Mucosa of gallbladder (tissue), 1 donor: ENCODE measurements at places on chromosomes 7 and 10.

GRCh38 chr7:46669028-46669427 is 748.0 kb upstream of the IGFBP3 start:
- no peak for DNase-seq

GRCh38 chr7:155846936-155847335 is 34.7 kb upstream of the SHH start:
- DNase-seq = no peak

DNA sequence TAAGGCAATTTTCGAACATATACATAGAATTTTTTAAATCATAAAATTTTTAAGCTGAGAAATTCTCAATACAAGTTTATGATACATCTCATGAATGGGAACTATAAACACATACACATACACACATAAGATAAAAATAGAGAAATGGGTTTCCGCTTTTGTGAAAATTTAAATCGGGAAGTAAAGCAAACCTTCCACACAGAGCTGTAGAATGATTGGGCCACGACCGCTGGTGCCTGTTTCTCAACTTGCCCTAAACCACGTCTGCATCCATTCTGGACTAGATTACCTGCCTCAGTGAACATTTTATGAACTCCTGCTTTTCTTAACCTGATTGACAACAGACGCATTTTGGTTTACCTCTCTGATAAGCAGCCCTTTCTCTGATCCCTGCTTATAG is 264.4 kb downstream of the SKAP2 start:
- DNase-seq = no peak

DNA sequence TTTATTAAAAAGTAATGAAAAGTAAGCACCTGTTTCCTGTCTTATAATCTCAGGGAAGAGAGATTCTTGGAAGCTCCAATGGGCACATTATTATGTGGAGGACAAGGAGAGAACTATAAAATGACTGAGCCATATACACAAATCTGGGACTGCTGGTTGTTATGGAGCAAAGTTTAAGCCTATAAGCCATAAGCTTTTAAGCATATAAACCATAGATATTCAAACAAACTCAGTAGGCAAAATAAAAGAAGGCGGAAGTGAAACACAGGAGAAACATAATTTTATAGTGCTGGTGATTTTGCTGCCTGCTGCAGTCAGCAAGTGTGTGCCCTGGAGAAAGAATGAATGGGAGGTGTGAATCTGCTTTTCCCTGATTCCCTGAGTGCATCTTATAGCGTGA is 274.4 kb downstream of the KIF20B start:
- DNase-seq = no peak

DNA sequence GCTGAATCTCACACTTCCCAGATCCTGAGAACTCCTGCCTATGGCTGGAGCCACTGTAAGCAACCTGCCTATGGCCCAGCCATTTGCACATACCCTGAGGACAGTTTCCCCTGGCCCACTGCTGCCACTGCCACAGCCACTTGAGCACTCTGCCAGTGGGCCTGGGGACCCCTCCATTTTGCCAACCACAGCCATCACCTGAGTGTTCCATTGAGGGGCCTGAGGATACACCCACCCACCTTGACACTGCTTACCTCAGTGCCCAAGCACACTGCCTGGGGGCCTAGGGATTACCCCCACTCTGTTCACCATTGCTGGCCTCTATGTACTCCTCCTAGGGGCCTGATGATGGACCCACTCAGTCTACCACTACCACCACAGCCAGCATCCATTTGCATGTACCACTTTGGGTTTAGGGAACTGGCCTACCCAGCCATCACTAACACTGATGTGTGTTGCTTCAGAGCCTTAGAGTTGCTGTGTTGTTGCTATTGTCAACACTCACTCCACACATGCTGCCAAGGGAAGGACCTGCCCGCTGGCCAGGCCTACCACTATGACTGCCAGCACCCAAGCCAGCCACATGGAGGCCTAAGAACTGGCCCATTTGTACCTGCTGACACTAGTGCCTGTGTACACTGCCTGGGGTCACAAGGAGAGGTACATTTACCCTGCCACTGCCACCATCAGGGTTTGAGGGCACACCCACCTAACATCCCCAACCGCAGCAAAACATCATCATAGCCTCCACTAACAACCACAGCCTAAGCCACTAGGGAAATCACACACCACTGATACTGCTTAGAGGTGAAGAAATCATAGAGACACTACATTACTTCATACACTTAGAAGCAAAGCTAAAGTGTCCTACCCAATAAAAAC is 45.9 kb upstream of the ANTXRL start:
- no peak for DNase-seq

GRCh38 chr7:148700661-148701064 is 2.0 kb downstream of the CUL1 start:
- no peak for DNase-seq

DNA sequence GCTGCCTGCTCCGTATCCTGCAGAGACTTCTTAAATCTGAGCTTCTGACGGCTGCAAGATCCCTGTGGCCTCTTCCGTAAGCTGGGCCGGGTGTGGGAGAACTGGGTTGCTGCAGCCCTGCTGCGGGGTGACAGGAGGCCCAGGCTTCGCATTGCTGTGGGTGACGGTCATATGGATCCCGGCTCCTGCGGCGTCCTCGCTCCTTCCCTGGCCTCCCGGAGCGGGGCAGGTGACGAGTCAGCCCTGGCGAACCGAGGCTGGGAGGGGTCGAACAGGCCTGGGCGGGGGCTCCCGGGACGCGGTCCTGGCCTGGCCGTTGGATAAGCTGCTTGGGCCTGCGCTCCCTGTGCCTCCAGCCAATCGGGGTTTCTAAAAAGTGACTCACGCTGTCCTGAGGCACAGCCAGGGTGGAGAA is 7.8 kb upstream of the UBE2D1 start:
- DNase-seq = no peak

DNA sequence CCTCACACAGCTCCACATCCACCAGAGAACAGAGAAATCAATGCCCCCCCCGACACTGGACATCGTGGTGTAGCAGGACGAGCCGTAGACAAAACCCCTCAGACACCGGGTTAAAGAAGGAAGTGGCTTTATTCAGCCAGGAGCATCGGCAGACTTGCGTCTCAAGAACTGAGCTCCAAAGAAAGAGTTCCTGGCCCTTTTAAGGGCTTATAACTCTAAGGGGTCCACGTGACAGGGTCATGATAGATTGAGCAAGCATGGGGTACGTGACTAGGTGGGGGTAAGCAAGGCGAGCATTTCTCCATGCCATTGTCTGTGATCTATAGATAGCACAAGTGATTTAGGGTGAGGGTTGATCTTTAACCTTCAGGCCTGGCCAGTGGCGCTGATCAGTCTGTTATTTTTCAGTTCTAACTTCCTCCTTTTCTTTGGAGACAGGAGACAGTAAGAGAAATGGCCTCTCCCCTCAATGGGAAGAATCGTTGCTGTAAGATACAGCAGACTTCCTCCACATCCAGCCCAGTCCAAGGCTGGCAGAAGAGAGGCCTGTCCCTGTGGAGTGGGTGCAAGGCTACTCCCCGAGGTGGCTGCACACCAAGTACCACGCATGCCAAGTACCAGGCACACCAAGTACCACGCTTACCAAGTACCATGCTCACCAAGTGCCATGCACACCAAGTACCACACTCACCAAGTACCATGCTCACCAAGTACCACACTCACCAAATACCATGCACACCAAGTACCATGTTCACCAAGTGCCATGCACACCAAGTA is 19.5 kb upstream of the PPP2R2D start:
- no peak for DNase-seq

DNA sequence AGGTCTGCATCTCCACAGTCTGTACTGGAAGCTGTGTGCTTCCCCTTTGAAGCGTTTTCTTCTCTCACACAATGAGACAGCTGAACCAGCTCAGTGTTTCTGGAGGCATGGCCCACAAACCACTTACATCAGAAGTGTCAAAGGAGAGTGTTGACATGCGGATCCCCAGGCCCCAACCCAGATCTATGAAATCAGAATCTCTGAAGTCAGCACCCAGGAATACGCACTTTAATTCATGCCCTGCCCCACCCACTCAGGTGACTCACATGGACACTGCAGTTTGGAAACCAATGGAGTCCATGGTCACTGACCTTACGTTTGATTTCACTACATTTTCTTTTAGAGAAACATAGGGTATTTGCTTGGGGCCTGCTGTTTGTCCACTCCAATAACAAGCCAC is 19.0 kb downstream of the TLL2 start:
- DNase-seq = no peak

- no peak for DNase-seq
These were observed 544.4 kb downstream of the SH2D4B start for GRCh38 chr10:81081887-81082620.

DNA sequence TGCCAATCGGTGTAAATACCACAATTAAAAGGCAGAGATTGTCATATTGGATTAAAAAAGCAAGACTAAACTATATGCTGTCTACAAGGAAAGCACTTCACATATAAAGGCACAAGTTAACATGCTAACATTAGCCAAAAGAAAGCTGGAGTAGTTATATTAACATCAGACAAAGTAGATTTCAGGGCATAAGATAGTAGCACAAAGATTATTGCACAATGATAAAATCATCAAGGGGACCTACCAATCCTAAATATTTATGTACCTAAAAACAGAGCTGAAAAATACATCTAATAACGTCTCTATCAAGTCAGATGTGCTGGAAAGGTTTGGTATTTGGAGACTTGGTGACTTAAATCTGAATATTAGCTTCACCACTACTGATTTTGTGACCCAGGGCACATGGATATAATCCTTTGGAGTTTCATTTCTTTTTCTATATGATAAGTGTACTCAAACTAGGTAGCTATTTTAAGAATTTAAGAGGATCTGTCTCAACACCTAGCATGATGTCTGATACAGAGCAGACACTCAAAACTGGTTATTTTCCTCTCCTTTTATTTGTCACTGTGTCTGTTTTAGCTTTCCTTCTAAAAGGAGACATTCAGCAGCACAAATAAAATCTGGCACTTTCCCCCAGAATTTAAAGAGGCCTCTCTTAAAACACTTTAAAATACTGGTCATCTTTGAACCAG is 156.5 kb downstream of the DOCK4 start:
- no peak for DNase-seq

GRCh38 chr10:57963546-57963945 is 304.1 kb downstream of the IPMK start:
- no peak for DNase-seq

DNA sequence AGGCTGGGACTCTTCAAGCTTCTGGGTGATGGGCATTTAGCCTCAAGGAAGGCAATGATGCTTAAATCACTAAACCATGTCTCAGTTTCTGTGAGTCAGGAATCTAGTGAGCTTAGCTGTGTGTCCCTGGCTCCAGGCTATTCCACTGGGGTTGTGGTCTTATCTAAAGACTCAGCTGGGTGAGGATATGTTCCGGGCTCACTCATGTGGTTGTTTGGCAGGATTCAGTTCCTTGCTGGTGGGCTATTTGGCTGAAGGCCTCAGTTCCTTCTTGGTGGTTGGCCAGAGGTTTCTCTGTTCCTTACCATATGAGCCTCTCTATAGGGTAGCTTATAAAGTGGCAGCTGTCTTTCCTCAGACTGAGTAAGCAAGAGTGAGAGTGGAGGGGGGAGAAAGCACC is 12.0 kb downstream of the EVX1 start:
- no peak for DNase-seq

DNA sequence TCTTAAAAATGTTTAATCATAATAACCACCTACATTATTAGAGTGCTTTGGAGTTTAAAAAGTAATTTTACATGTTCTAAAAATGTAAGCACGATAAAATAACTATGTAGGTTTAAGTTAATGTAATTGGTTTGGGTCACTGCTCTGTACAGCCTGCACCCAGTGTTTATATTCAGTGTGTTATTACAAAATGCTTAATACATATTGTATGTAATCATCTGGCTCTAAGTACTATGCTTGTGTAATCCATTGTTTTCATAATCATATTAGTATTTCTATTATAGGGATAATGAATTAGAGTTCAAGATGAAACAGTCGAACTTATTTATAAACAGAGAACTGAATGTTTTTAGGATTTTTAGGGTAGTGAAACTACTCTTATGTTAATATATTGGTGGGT is 13.1 kb downstream of the RPA3 start:
- DNase-seq = no peak

GRCh38 chr10:75239096-75239790 is 3.5 kb upstream of the COMTD1 start:
- DNase-seq = no peak

DNA sequence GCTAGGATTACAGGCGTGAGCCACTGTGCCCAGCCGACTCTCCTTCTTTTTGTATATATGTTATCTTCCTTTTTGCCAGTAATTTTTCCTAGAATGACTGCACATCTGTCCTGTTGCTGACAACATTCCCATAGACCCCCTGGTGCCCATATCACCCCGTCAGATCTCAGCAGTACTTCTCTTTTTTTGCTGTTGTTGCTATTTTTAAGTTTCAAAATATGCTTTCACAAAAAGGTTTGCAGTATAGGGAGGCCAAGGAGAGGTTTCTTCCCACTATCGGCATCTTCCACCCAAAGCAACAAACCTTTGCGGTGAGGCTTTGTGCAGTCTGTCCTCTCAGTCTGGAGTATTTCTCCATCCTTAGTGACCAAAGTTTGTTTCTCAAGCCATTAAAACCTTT is 23.1 kb downstream of the PIK3CG start:
- DNase-seq = no peak

DNA sequence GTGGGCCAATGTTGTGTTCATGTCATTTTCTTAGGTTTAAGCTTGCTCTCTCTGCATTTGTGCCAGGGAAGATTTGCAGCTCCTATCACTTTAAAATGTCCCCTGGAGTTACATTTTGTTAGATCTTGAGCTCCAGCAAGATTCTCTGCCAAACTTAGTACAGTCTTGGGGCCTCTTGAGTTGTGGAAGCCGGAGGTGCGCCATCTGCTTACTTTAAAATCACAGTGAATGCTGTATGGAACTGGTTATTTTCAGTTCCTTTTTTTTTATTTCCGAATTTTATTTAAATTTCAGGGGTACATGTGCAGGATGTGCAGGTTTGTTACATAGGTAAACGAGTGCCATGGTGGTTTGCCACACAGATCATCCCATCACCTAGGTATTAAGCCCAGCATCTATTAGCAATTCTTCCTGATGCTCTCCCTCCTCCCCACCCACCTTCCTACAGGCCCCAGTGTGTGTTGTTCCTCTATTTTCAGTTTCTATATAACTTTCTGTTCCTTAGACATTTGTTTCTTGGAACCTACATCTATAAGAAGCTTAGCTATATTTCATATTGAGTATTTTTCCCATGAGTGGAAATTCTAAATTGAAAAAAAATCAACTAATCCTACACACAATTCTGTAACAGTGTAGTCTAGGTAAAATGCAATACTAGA is 114.4 kb upstream of the CREB5 start:
- DNase-seq = no peak
